ENCODE measurements at places on chromosomes 1 and 21.

DNA sequence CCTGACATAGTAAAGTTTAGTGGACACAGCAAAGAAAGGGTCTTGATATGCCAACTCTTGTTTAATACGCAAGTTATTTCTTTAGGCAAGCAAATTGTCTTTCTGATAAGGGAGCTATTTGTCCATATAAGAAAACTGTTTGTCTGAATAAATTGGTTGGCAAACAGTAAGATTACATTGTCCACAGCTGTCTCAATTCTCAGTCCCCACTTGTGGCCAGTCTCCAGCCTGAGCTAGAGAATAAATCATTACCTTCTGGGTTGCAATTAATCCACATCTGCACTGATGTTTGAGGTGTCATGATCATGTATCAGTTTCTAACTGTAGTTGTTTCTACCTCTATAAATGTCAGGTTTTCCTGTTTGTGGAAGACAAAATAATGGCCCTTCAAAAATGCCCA is 60.0 kb upstream of the TNR start:
- no peak for DNase-seq

- DNase-seq = no peak
Measured at GRCh38 chr21:35753308-35753707, 307.0 kb downstream of the SETD4 start.

GRCh38 chr1:193525411-193525810 is 339.0 kb upstream of the B3GALT2 start:
- no peak for DNase-seq

- DNase-seq = no peak
Measured at GRCh38 chr1:17437260-17437579, 2.3 kb downstream of the RCC2 start.

- DNase-seq = no peak
Measured at GRCh38 chr1:204564835-204565234, 48.6 kb downstream of the MDM4 start.

DNA sequence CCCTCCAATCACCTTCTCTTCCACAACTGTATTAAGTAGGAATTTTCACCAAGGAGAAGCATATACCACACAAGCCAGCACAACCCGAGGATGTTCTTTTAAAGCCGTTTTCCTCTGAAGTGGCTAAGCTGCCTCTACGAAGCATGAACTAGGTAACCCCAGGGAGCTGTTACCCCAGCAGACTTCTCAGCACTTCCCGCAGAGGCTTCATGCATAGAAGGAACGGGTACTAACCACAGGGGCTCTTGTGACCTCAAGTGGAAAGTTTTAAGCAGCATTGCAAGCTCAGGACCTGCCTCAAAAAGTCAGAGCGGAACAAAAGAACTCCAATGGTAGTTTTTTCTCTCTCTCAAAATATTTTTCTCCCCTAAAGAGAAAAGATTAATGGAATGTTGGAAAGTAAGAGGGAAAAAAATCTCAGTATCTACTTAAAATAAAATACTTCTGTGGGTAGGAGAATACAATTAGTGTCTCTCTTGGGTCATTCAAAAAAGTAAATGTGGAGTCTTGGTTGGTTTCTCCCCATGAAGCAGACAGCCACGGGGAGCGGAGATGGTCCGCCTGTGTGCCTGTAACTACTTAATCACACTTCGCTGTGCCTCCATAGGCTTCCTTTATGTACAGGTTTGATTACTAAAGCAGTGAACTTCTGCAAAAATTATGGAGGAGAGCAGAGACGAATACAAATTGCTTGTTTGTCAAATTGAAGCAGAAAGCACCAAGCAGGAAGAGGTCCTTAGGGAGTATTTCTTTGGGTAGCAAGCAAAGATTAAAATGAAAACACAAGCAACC is 40.9 kb downstream of the STX6 start:
- DNase-seq = peak; percentile 22

DNA sequence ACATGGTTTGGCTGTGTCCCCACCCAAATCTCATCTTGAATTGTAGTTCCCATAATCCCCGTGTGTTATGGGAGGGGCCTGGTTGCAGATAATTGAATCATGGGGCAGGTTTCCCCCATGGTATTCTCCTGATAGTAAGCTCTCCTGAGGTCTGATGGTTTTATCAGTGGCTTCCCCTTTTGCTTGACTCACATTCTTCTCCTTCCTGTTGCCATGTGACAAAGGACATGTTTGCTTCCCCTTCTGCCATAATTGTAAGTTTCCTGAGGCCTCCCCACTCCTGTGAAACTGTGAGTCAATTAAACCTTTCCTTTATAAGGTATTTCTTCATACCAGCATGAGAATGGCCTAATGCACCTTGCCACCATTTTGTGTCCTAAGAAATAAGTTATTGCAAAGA is 415.0 kb downstream of the COL11A1 start:
- no peak for DNase-seq

DNA sequence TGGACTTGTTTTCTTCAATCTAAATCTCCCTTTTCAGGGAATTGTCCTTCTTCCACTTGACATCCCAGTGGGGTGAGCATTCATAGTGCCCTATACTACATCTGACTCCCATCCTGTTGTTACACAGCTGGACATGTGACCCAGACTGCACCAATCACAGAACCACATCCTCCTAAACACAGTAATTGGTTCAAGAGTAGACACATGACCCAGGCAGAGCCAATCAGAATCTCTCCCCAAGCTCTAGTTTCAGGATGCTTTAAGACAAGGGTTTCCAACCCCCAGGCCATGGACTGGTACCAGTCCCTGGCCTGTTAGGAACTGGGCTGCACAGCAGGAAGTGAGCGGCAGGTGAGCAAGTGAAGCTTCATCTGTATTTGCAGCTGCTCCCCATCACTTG is 5.6 kb upstream of the DDOST start:
- DNase-seq = no peak

All from GDM1 (cell line).